ENCODE measurements at places on chromosomes 6 and 20.

DNA sequence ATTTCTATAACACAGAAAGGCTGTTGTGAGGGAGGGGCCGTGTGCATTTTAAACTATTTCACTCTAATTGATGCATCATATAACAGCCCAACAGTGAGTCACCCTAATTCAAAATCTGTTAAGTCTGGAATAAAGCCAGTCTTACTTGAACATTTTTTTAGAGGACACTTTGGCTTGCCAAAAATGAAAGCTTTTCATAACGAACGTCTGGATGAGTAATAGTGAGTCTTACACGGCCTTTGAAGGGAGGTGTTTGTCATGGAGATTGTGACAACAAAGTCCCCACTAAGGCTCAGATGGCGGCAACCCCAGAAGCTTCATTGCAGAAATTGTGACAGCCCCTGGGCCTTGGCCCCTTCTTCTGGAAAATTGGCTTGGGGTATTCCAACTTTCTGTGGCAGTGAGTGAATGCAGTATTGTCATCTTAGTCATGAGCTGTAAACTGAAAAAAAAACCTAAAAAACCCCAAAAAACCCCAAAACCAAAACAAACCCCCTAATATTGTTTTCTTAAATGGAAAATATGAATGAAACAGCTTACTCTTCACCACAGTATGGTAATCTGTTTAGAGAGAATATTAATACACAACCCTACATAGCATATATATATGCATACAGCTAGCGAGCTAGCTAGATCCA lies 92.6 kb upstream of the CLDN20 start:
- DNase-seq = peak; percentile 97

DNA sequence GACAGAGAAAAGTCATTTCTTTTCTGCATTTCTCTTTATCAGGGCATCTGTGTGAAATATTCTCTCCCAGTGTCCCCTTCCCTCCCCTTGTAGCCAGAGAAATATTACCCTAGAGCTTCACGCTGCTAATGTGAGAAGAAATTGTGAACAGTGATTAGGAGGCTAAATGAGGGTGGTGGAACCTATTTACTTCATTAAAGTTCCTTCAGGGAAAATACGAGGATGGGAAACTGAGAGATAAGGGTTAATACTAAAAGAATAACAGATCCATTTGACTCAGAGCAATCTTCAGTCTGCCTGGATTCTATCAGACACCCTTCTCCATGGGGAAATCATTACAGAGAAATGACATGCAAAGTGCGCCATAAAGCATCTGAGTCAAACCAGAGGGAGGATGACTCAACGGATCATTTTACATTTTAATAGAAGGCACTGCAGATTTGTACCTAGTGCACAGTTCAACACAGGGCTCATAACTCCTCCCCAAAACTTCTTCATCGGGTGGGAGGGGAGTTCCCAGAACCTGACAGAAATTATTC lies 131.3 kb downstream of the GJA10 start:
- DNase-seq = no peak

- DNase-seq = no peak
Measured at GRCh38 chr6:38035478-38035877, 216.0 kb downstream of the ZFAND3 start.

- DNase-seq = no peak
Measured at GRCh38 chr6:35091346-35092083, 49.6 kb downstream of the TCP11 start.

Measured in NCI-H1694 (cell line).